EH (cell line): ENCODE measurements at places on chromosomes 4 and X.
A peak's percentile ranks its signal among the peaks of the same experiment; 100 is the strongest.

GRCh38 chr4:76729980-76730379, 168.0 kb downstream of the SOWAHB start:
- peak; percentile 44 for DNase-seq

GRCh38 chr4:154189346-154189745, 302.3 kb downstream of the DCHS2 start:
- DNase-seq, result peak; percentile 49

GRCh38 chr4:6915041-6916005, 5.7 kb downstream of the TBC1D14 start:
- no peak for DNase-seq

- DNase-seq, result peak; percentile 84
These were observed 392.5 kb downstream of the BCOR start for GRCh38 chrX:39705290-39705689.

DNA sequence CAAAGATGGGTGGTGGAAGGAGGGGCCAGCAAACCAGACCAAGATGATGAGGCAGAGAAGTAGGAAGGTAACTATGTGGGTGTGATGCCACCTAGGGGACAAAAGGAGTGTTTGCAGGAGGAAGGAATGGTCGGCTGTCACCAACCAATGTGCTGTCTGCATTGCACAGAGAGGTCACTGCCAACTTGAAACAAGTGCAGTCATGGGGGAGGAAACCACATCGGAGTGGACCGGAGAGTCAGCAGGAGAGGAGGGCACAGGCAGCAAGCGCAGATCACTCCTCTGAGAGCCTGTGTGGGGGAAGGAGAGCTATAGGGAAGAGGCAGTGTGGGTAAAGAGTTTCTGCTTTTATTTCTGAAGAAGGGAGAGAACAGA, 38.5 kb upstream of the FGFBP2 start:
- DNase-seq, result peak; percentile 74

GRCh38 chr4:165512424-165512823, 133.6 kb downstream of the CPE start:
- no peak for DNase-seq

DNA sequence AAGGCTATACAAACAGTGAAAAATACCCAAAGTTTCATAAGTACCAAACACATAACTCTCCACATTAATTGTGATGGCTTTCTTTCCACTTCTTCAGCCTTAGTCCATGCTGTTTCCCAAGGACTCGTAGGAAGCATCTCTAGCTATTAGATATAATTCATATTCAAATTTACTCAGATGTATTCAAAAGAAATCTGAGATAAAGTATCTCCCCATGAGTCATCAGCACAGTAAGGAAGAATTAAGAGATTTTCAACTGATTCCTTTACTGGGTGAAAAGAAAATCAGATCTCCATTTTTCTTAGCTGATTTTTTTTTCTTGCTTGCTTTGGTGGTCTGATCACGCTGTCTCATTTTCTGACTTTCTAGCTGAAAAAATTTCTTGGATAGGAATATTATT, 71.7 kb downstream of the MID1 start:
- DNase-seq, result no peak

DNA sequence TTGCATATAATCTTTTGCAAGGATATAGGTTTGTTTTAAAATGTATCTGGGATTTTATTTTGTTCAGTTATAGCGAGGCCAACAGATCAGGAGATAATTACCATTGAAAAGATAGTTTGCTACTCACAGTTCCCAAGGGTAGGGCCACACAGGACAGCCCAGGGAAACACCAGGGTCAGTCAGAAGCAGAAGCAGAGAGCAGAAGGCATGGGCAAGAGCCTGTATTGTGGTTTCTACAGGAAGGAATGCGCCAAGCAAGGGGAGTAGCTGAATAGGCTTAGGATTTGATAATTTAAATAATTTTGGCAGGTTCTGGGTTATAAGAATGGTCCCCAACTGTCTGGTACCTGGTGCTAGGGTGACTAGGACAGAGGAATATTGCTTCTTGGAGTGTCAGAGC, 61.6 kb downstream of the SYNPO2 start:
- no peak for DNase-seq

DNA sequence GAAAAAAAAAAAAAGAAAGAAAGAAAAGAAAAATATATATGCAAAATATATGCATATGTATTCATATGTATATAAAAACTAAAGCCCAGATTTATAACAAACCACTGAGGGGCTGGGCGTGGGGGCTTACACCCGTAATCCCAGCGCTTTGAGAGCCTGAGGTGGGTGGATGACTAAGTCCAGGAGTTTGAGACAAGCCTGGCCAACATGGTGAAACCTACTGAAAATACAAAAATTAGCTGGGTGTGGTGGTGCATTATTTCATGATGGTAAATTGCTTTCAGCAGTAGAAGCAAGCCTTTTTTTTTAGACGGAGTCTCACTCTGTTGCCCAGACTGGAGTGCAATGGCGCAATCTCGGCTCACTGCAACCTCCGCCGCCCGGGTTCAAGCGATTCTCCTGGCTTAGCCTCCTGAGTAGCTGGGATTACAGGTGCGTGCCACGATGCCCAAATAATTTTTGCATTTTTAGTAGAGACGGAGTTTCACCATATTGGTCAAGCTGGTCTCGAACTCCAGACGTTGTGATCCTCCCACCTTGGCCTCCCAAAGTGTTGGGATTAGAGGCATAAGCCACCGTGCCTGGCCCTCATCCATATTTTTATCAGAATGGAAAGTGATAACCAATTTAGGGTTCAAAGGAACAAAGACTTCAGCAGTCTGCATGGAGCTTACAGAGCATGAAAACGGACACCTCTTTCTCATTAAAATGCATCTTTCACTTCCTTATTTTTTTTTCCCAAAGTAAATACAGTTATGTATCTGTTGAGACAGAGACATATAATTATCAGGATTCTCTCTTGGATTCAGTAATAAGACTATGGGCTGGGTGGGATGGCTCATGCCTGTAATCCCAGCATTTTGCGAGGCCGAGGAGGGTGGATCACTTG, 27.7 kb upstream of the MOB1B start:
- DNase-seq, result no peak

DNA sequence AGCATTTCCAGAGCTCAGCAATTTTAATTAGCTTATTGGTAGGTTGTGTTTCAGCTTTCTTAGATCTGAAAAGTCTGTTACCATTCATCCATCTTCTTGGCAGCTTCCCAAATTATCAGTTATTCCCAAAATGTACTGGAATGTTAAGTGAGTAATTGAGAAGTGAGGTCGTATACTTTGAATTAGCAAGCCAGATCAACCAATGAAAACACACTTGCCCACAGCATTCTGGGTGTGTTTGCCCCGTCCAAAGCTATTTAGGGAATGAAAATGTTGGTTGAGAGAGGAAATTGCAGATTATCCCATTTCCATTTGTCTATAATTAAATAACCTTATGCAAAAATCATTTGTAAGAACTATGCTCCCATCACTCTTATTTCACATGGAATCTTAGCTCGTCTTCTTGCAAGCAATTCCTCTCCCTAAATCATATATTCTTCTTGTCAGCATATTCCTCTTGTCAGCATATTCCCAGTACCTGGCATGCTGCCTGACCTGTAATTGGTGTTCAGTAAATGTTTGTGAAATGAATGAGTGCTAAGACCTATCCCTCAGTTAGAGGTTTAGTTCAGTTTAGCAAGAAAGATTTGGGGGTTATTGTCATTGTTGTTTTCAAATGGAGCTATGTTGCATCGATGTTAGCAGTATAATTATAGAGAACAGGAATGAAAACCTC, 23.3 kb upstream of the ANTXR2 start:
- peak; percentile 25 for DNase-seq

- peak; percentile 96 for DNase-seq
These were observed 15.8 kb downstream of the ART3 start for GRCh38 chr4:76090241-76090691.

DNA sequence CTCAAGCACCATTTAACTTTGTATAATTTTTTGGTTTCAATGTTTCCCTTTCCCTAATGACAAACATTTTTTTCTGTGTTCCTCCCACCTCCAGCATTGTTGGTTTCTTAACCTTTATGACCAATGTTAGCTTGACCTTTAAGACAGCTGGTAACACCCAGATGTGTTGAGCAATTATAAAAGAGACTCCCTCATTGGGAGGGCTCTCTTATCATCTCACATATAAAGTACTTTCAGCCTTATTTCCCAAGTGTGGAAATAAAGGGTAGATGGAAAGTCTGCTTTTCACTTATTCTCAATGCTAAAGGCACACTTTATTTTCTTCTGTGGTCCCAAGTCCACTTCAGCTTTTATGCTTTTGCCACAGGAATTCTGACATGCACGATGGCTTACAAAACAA, 1420.4 kb downstream of the RAPGEF2 start:
- DNase-seq, result no peak

- peak; percentile 19 for DNase-seq
These were observed 68.3 kb upstream of the SLC7A11 start for GRCh38 chr4:138310498-138310897.

DNA sequence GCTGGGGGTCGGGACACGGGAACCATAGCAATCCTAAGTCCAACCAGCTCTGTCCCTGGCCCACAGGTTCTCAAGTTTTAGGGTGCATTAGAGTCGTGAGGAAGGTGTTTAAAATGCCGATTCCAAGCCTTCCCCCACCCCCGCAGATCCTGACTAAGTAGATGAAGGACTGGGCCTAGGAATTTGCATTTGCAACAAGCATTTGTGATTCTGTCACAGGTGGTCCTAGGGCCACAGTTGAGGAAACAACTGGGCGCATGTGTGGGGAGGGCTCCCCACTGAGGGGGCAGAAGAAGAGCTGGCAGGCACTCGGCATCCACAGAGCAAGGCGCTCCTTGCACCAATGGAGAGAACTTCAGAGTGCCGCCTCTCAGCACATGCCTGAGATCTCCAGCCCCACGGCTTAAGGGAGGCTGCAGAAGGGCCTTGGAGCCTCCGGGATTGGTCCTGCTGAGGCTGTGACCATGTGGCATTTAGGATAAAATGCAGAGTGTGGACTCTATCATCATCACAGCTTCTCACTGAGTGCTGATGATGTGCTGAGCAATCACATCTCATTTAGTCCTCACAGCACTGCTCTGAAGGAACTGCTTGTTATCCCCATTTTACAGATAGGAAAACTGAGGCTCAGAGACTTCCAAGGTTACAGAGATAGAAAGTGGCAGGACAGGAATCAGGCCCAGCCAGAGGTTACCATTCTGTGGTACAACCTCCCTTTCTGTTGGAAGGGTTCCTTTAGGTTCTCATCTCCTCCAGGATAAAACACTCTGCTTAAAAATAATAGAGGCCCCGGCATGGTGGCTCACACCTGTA, 16.7 kb downstream of the SEL1L3 start:
- no peak for DNase-seq

- no peak for DNase-seq
These were observed 357.6 kb upstream of the CPEB2 start for GRCh38 chr4:14644580-14645282.

DNA sequence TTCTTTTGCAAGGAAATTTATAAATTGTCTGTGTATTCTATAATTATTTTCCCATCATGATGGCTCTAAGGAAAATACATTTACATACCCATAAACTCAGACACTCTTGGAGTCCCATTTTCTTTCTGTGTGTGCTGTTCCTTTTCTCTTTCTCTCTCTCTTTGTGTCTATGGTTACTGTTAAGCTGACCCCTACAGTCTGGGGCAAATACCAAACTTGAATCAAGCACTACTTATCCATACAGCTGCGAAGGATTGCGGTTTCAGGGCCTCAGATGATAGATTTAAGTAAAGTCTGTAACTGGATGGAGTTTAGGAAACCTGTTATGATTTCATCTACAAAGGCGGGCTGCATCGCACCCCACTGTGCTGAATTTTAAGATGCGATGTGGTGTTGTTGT, 150.2 kb downstream of the SHROOM3 start:
- DNase-seq, result no peak

DNA sequence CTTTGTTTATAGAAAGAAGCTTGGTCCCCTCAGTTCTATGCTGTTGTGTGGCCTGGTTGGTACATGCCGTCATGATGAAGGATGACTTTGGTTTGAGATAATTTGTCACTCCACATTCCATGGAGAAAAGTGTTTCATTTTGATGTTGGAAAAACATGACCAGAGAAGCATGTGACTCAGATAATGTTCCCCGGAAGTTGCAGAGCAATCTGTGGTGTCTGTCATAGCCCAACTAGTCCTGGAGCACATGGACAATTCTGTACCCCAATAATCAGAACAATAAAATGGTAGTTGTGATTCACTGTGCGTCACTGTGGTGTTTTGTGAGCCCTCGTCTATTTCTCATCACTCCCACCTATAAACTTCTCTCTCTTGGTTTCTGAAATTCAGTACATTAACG, 85.1 kb downstream of the PDK3 start:
- peak; percentile 11 for DNase-seq

DNA sequence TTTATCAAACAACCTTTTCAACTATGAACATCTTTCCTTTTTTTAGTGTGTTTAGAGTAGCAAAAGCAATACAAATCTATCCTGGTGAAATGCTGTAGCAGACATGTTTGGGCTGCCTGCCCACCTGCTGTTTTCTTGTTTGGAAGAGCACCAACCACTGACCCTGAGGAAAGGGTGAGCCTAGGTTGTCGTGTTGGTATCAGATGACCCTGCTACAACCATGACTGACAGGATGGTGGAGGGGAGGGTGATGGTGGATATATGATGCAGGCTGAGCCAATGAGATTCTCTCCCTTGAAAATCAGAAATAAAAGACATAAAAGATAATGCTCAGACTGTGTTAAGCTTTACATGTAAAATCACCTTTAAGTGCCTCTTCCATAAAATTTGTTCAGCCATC, 201.2 kb downstream of the NPNT start:
- no peak for DNase-seq

- DNase-seq, result no peak
These were observed 62.9 kb upstream of the TXK start for GRCh38 chr4:48196758-48197504.

- no peak for DNase-seq
These were observed 107.4 kb upstream of the ANK2 start for GRCh38 chr4:112942077-112942476.

DNA sequence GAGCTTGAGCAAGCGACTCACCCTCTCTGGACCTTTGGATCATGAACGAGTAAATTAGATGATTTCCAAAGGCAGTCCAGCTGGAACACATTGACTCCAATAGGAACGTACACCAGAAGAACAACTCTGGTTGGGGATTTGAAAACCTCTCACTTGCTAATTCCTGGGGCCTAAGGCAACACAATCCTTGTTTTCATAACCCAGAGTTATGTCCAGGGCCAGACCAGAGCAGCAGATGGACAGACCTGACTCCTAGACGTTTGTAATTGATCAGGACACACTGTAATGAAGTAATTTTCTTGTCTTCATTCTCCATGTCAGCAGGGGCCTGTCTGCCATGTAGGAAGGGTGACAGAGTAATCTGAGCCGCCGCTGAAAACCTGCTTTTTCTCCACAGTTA, 283.9 kb downstream of the IDS start:
- no peak for DNase-seq

DNA sequence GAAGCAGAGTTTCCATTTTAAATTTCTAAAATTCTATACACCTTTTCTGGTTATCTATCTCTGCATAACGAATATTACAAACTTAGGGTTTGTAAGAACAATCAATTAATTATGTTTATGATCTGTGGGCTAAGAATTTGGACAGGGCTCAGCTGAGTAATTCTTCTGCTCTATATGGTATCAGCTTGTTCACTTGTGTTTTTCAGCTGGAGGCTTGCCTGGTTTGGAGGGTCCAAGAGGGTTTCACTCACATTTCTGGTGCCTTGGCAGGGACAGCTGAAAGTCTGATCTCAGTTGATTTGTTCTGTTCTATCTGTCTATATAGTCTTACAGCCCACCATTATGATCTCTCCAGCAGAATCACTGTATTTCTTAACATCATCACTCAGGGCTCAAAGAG, 57.8 kb upstream of the ADGRA3 start:
- DNase-seq, result no peak
